ENCODE measurements at places on chromosomes 5 and 9. TPM values are rescaled to one million over a fixed set of nuclear protein-coding genes. Genes with fewer than 3 reads are reported as not detected.

GRCh38 chr5:115685490-115685889 lies 59.7 kb upstream of the TMED7 start:
- peak; percentile 2 for DNase-seq

- DNase-seq: peak; percentile 73
Observed at GRCh38 chr5:157870837-157871834, 12.2 kb upstream of the CLINT1 start.

DNA sequence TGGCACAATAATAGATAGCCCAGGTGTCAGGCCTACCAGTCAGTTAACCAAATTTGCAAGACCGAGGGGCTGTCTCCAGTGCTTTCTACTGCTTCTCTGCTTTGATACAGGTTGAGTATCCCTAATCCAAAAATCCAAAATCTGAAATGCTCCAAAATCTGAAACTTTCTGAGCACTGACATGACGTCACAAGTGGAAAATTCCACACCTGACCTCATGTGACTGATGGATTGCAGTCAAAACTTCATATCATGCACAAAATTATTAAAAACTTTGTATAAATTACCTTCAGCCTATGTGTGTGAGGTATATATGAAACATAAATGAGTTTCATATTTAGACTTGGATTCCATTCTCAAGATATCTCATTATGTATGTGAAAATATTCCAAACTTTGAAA lies 213.5 kb upstream of the PANK3 start:
- DNase-seq: no peak

GRCh38 chr5:167642181-167642580 lies 649.3 kb upstream of the WWC1 start:
- no peak for DNase-seq

DNA sequence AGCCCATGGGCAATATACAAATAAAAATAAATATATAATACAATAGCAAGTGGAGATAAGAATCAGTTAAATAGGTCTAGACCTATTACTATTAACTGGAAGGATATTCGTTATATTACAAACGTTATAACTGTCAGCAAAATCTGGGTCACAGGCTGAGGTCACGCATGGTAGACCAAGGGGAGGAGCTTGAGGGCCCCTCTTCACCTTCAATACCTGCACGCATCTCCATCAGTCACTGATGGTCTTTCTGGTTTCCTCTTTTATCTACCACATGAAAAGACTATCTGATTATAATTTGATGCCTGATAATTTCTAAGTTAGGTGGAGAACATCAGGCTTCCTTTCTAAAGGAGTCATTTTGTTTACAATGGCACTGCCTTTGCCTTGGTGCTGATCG lies 43.2 kb downstream of the MAT2B start:
- no peak for DNase-seq

DNA sequence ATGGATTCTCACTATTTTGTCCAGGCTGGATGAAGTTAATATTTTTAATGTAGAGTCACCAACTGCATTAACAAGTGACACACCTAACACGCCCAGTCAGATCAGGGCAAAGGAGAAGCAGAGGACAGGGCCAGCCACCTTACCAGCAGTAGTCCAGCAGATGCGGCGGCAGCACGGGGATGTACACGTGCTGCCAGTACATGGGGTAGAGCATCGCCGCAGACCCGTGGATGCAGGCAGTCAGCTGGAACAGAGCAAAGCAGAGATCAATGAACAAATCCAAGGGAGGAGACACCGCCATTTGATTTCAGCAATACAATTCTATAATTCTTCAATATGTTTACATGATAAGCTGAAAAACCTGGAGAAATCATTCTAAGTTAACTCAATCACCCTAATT lies 274.2 kb downstream of the CRB2 start:
- no peak for DNase-seq

DNA sequence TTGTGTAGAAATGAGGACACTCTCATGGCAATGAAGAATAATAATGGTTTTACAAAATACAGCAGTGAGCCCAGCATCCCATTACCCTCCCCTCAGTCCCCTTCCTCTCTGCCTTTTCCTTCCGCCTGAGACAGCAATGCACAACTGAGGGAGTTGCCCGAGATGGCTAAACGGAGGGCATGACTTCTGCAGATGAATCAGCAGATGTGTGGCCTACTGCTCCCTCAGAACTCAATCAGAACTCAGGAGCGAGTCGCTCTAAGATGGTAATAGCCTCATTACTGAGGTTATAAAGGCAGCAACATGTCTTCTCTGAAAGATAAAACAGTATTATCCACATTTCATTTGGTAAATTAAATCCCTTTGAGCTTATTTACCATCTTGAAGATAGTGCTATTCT lies 326.6 kb downstream of the ENC1 start:
- DNase-seq: no peak

DNA sequence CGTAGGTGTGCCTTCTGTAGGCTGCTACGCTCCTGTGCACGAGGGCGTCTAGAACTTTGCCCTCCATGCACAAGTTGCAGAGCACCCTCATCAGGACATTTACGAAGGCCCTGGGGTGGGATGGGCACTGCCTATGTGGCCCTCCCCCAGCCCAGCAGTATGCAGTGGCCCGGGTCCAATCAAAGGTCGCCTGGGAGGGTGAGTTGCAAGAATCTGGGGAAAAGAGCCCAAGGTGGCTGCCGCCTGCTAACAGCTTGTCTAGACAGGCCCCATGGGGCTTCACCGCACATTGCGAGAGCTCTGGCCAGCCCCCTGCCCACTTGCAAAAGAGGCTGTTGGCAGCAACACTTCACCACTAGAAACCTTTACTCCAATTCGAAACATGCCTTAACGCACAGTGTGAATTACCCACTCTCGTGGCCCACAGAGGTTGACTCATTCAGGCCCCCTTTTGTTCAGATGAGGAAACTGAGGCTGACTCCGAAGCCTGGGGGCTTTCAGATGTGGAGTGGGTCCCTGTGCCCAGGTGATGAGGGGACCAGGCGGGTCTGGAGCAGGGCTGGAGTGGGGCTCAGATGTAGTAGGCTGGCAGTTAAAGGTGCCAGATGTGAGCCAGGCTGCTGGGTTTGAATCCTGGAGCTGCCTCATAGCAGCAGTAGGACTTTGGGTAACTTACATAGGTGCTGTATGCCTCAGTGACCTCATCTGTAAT lies 31.8 kb upstream of the IL17B start:
- no peak for DNase-seq

DNA sequence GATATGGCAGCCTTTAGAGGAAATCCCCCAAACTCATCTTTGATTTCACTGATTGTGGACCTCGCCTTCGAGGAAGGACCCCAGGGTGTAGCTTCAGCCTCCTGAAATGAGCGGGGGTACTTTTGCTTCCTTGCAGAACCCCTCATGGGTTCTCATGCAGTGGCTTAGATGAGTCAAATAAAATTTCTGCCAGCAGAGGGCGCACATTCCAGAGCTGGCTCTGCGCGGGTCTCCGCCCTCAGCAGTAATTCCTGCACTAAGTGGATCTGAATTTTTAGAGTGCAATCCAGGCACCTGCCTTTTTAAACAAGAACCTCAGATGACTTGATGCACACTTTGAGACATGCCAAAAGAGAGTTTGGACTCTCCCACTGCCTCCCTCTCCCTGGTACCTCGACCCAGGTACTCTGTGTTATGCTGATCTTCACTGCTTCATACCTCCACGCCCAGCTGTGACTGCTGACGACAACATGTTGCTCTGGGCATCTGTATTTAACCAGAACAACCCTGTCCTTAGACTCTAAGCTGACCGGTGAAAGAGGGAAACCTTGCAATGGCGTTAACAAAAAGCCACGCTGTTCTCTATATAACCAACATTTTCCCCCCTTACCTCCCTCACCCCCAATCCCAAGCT lies 7.3 kb downstream of the EGFLAM start:
- DNase-seq: peak; percentile 56

DNA sequence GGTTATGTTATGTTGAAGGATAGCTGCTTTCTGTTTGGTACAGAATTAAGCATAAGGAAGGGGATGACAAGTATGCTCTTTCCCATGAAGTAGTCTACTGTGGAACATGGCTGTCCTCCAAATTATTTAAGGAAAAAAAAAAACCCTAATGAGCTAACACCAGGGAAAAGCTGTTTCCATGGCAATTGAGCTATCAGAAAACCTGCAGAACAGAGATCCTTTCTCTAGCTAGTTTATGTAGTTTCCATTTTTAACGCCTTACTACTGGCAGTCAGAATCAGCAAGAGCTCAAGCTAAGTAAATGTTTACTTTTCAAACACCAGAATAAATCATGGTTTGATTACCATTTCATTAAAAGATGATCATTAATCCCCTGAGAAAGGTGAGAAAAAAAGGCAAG lies 287.4 kb upstream of the TARS1 start:
- DNase-seq: no peak

GRCh38 chr9:34684145-34684544 lies 6.9 kb downstream of the CCL19 start:
- DNase-seq: no peak

DNA sequence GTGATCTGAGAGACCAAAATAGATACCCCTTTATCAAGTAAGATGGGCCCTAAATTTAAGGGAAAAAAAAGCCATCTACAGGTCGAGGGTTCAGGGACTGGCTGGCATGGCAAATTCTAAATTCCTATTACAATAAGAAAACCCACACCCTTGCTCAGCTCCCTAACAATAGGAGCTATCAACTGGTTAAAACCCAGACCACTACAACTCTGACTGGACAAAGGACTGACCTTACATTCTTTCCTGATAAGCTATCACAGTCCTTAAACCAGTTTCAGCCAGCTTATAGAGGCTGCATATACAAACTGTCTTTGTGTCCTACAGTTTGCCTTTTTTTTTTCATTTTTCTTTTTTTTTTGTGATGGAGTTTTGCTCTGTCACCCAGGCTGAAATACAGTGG lies 803.6 kb downstream of the NR2F1-AS1 start:
- DNase-seq: no peak

- DNase-seq: peak; percentile 62
Observed at GRCh38 chr5:132257131-132258101, at the start of gene PDLIM4. Gene PDLIM4, plus strand, starts transcription at chr5:132257696. Its CDS starts 39 bp downstream, at chr5:132257735.

GRCh38 chr5:56575821-56576220 lies 239.5 kb upstream of the MAP3K1 start:
- no peak for DNase-seq

DNA sequence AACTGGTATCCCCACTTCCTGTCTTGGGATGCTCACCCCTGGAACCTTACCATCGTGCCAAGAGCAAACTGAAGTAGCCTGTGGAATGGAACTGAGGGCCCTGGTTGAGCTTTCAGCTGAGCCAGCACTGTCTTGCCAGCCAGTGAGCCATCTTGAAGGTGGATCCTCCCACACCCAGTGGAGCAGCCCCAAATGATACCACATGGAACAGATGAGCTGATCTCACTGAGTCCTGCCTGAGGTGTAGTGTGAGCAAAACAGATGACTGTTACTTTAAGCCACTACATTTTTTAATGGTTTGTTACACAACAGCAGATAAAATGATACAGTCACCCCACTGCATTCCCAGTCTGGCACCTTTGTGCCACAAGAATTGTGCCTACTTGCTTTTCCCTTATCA lies 2.2 kb upstream of the PCYOX1L start:
- DNase-seq: no peak

DNA sequence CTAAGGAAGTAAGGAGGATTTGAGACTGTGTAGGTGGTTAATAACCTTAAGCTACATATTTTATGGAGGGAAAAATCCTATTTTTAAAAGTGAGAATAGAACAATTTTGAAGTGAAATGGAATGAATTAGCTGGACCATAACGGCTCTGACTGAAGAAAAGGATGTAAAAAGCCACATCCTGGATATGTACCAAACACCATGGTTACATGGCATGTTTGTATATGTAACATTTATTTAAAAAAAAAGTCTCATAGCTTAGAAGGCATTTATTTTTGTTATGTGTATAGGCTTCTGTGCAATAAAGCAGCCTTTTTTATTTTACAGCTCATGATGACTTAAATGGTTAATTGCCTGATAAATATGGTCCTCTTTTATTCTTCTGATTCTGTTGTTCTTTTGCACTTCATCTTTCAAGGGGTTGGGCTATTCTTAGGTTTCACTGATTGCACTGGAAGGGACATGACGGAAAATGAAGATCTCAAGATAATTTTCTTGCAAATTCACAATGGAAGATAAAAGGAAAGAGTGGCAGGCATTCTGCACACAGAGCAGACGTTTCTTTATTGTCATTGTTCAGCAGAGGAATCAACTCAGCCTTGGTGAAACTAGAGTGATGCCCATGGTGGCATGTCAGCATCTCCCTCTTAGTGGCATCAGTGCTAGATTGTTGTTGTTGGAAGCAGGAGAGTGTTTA lies 63.1 kb downstream of the DOCK8 start:
- no peak for DNase-seq

GRCh38 chr5:132837868-132838267 lies 7.4 kb upstream of the SHROOM1 start:
- DNase-seq: no peak

DNA sequence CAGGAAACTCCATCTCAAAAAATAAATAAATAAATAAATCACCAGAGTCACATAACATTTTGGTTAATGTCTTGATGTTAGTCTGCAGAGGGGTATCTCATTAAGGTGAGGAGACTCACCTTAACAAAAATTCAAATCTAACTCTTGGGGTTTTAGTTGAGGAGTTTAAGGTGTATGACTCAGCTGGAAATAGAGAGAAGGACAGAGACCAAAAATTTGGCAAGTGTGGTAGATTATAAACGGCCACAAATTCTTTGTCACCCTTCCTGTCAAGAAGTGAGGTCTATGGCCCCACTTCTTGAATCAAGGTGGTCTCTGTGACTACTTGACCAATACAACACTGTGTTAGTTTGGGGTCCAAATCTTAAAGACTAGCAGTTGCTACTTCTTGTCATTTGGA lies 60.8 kb downstream of the TTC39B start:
- DNase-seq: no peak

GRCh38 chr5:79047199-79047598 lies 22.3 kb downstream of the DMGDH start:
- no peak for DNase-seq

GRCh38 chr5:109987970-109988369 lies 298.2 kb downstream of the MAN2A1 start:
- peak; percentile 4 for DNase-seq

GRCh38 chr5:180820788-180821321 lies 18.2 kb upstream of the MGAT1 start:
- DNase-seq: no peak

- no peak for DNase-seq
Observed at GRCh38 chr5:17769277-17769676, 135.0 kb downstream of the TAF11L14 start.

DNA sequence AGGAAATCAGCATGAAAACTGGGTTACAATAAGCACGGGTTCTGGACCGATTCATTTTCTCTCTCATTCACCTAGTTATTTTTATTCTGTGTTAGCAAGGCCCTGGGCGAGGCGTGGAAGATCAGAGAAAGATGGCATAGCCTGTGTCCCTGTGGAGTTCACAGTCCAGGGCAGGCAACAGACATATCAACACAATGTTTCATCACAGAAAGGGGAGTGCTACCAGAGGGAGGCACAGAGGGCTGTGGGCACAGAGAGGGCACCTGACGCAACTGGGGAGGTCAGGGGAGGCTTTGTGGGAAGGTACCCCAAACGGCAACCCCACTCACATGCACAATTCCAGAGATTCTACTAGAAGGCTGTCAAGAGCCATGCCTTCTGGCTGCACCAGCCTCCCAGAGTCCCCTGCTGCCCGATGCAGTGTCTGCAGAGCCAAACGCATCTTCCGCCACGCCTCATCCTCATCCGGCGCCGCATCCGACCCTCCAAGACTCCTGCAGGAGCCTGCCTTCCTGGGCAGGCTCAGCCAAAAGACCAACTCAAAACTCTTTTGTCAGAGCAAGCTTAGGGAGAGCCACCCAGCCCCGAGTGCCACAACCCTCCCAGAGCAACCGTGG lies 1.4 kb downstream of the FAM193B start:
- no peak for DNase-seq

ADAMTS12 gene
- 0.88 TPM for total RNA-seq

C9orf72 gene
- total RNA-seq: 7.3 TPM

SLC34A1 gene
- total RNA-seq: not detected

HBEGF gene
- 35.3 TPM for total RNA-seq

FLT4 gene
- 66.5 TPM for total RNA-seq

QRFP gene
- not detected for total RNA-seq

SLC27A6 gene
- 0.18 TPM for total RNA-seq

EPB41L4A gene
- 17.9 TPM for total RNA-seq
